ENCODE measurements at places on chromosomes 6 and 20.

DNA sequence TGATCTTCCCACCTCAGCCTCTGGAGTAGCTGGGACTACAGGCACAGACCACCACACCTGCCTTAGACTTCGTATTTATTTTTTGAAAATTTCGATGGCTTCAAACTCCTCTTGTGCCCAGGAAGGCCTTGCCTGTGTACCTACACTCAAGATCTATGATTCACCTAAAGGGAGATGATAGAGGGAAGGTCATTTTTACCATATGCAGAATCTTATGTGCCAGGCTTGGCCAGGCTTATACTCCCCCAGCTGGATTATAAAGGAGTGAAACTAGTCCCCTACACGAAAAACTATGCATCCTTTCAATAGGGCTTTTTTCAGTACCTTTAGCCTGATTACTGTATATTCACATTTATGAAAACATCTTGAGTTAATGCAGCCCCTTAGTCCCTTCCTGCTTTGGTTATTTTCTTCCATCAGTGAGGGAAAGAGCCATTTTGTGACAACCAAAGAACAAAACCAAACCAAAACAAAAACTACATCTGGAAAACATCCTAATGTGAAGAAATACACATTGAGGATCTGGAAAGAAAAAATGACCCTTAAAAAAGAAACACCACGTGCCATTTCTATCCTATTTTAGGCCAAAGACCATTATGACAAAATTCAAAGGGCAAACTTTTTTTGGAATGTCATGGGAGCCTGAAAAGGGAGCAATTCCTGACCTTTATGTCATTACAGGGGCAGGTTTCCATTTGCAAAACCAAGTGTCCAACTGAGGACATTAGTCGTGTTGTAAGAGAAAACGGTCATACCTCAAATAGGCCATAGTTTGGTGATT lies 34.7 kb downstream of the RIPOR2 start:
- DNase-seq: no peak

- DNase-seq: no peak
Observed at GRCh38 chr20:59811681-59812171, 121.7 kb downstream of the SYCP2 start.

DNA sequence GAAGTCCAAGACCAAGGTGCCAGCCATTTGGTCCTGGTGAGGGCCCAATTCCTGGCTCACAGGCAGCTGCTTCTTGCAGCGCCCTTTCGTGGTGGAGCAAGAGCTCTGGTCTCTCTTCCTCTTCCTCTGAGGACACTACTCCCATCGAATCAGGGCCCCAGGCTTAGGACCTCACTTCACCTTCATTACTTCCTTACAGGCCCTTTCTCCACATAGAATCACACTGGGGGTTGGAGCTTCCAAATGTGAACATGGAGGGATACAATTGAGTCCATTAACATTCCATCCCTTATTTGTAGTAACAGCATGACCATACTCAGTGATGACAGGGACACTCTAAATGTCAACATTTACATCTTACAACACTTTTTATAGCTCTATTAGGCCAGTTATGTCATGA lies 2.3 kb downstream of the RAMACL start:
- no peak for DNase-seq

GRCh38 chr6:109036574-109037294 lies 57.9 kb downstream of the SESN1 start:
- no peak for DNase-seq

GRCh38 chr6:11404081-11404480 lies 133.5 kb upstream of the TMEM170B start:
- DNase-seq: no peak
